ENCODE measurements at places on chromosomes 6 and 20.

DNA sequence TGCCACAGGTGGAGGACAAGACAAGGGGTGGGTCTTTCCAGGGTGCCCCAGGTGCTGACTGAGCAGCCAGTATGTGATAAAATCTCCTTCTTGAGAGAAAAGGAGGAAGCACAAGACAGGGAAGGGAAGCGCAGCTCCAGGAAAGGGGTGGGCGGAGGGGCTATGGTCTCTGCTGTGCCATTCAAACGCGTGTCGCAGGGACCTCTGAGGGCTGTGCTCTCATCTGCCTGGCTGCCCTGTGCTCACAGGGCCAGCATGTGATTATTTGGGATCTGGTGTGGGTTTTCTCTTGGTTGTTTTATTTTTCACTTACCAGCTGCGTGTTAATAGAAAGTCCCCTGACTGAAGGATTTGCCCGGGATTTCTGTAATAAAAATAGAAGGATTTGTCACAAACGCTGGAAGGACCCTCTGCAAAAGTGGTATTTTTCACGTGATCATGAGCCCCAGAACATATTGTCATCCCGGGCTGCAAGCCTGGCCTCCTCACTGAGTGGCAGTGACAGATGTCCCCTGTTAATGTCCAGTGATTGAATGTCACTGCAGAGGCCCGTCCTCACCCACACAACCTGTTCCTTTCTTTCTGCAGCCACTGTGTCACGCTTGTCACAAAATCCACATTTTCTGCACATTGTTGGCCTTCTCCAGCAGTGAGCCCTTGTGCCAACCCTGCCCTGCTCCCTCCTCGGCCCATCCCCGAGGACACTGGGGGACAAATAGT is 35.0 kb upstream of the VSX1 start:
- no peak for DNase-seq

DNA sequence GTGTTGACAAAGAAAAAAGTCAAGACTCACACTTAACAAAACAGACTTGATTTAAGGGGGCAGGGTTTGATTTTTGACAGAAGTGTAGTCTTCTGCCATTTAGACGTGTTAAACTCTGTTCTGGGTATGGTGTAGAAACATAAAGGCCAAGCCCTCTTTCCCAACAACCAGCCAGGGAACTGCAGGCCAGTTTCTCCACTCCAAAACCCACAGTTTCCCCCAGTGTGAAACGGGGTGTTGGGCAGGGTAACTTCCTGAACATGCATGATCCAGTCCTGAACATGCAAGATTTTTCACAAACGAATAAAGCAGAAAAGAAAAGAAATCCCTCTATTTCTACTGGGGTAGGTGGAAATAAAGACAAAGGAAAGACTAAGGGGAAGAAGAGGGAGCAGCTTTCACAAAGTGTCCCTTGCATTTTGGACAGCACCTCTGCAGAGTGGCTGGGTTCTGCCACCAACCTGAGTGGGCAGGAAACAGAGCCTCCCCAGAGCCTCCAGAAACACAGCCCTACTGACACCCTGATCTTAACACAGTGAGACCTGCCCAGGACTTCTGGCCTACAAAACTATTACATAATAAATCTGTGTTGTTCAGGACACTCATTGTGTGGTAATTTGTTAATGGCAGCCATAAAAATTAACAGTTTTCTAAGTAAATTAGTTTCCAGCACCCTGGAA is 7.5 kb downstream of the APMAP start:
- DNase-seq, result no peak

DNA sequence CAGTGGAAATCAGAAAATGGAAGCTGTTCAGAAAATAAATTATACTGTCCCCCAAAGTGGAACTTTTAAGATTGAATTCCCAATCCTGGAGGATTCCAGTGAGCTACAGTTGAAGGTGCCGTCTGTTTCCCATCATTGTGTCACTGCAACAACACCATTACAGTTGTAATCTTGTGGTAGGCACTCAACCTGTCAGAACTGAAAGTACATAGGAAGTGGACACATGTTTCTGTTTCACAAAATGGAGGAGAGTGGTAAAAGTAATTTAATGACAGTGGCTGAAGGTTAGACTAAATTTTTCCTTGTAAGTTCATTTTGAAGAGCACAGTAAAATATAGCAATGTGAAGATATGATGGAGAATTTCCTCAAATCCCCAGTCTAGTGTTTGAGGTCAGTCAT is 70.0 kb downstream of the CD109 start:
- DNase-seq, result no peak

DNA sequence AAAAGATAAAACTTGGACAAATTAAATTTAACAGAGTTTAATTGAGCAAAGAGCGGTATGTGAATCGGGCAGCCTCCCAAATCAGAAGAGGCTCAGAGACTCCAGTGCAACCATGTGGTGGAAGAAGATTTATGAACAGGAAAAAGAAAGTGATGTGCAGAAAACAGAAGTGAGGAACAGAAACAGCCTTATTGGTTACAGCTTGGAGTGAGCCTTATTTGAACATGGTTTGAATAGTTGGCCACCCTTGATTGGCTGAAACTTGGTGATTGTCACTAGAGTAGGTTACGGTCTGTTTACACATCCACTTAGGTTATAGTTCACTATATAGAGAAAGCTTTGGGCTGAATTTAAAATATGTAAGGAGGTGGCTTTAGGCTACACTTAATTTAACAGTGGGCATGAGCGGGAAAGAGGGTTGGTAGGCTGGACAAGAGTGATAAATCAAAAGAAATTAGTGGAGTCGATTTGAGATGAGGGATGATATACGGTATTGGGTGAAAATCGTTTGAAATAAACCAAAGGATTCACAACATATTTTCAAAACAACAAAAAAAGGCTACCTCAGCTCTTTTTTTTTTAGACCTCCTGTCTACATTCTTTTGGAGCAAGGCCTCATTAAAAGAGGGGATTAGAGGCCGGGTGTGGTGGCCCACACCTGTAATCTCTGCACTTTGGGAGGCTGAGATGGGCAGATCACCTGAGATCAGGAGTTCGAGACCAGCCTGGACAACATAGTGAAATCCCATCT is 84.3 kb upstream of the PREP start:
- DNase-seq, result no peak

- DNase-seq, result no peak
These were observed 21.8 kb upstream of the RAB23 start for GRCh38 chr6:57243954-57244353.

- no peak for DNase-seq
These were observed 4.8 kb downstream of the NEDD9 start for GRCh38 chr6:11227698-11228097.

DNA sequence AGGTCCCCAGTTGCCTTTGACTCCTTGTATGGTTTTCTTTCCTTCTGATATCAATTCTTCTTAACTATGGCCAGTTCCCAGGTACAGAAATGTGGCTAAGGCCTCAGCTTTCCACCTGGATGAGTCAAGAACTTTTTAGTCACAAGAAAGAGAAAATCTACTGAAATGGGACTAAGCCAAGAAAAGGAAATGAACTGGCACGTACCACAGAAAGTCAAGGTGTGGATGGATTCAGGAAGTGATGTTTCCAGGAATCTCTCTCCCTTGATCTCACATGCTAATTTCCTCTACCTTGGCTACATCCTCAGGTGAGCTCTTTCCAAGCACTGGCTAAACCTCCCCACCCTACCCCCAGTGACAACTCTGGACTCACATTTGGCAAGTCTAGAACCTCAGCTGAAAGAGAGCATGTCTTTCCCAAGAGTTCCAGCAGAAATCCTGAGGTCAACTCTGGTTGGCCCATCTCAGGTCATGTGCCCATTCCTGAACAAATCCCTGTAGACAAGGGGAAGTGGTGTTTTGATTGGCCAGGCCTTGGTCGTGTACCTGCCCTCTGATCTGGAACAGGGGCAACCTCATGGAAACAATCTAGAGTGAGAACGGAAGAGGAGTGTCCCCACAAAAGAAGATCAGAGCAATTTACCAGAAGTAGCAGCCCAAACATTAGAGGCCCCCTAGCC is 205.3 kb downstream of the NFATC2 start:
- no peak for DNase-seq

DNA sequence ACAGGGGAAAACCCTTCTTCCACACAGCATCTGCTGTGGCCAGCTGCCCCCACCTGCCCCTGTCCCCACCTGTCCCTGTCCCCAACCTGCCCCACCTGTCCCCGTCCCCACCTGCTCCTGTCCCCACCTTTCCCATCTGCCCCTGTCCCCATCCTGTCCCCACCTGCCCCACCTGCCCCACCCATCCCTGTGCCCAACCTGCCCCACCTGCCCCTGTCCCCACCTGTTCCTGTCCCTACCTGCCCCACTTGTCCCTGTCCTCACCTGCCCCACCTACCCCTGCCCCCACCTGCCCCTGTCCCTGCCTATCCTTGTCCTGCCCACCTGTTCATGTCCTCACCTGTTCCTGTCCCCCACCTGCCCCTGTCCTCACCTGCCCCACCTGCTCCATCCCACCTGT is 6.4 kb upstream of the MYT1 start:
- no peak for DNase-seq

GRCh38 chr6:40928307-40928706 is 110.7 kb downstream of the UNC5CL start:
- DNase-seq, result no peak

GRCh38 chr6:150622941-150623874 is 23.5 kb downstream of the PLEKHG1 start:
- no peak for DNase-seq

DNA sequence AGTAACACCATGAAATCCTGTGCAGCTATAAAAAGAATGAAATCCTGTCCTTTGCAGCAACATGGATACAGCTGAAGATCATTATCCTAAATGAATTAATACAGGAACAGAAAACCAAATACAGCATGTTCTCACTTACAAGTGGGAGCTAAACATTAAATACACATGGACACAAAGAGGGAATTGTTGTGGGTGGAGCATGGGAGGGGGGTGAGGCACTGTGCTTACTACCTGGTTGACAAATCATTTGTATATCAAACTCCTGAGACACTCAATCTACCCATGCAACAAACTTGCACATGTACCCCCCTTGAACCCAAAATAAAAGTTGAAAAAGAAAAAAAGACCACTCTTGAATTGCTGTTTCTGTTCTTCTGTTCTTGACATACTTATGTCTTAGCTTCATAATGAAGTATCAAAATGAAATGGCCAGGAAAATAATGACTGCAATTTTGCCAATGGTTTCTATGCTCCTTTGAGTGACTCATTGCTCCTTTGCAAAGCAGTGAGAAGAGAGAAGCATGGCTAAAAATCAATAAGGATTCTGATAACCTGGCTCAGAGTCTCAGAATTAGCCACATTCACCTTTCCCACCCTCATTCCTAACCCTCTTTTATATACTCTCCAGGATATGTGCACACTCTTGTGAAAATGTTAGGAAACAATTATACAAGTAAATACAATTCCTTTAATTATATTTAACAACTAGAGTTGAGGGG is 71.0 kb downstream of the CYP39A1 start:
- DNase-seq, result no peak

GRCh38 chr6:132746048-132746447 is 11.7 kb downstream of the VNN2 start:
- no peak for DNase-seq

DNA sequence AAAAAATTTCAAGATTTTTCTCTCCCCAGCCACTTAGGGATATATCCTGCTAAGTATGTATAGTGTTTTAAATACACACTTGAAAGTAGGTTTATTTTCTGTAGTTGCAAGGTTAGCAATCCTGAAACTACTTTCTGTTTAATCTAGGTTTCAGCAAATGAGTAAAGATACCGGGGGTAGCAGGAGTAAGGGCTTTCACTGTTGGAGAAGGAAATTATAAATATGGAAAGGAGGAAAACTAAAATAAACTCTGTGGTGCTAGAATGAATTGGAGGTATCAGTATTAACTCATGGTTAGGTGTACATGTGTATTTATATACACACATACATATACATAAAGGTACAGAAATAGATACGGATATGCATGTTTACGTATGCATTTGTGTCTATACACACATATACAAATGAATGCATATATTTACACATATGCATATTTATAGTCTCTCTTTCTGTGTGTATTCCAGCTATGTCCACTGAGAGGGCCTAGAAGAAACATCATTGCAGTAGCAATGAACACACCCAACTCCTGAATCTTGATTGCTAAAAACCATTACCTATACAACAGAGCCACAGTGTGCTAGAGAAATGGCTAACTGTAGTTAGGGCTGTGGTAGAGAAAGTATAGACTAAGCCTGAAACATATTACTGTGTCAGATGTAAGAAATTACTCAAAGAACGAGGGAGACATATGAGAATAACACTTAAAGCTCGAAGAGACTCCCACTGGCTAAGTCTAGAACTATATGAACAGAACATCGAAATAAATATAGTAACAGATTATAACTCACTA is 95.9 kb upstream of the EMILIN3 start:
- no peak for DNase-seq

- no peak for DNase-seq
These were observed 545.8 kb upstream of the CITED2 start for GRCh38 chr6:139920027-139920775.

GRCh38 chr6:26388441-26388840 is 5.5 kb downstream of the BTN2A2 start:
- DNase-seq, result no peak

DNA sequence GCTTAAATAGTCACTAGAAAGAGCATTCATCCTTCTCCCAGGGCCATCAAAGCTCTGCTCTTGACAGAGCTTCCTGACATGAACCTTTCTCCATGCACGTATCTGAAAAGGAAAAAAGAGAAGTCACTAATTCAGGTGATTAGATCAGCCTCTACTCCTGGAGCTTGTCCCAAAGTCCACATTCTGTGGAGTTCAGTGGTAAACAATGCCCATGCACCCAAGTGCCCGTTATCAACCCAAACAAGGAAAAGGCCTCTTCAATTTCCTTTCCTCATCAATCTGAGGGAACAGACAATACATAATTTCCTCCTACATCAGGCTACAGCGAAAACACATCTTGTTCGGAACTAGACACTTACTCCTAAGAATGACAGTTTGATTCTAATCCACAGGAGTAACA is 129.2 kb upstream of the PCSK2 start:
- DNase-seq, result no peak

GRCh38 chr20:56469077-56469449 is 636 bp downstream of the RTF2 start:
- DNase-seq, result no peak

DNA sequence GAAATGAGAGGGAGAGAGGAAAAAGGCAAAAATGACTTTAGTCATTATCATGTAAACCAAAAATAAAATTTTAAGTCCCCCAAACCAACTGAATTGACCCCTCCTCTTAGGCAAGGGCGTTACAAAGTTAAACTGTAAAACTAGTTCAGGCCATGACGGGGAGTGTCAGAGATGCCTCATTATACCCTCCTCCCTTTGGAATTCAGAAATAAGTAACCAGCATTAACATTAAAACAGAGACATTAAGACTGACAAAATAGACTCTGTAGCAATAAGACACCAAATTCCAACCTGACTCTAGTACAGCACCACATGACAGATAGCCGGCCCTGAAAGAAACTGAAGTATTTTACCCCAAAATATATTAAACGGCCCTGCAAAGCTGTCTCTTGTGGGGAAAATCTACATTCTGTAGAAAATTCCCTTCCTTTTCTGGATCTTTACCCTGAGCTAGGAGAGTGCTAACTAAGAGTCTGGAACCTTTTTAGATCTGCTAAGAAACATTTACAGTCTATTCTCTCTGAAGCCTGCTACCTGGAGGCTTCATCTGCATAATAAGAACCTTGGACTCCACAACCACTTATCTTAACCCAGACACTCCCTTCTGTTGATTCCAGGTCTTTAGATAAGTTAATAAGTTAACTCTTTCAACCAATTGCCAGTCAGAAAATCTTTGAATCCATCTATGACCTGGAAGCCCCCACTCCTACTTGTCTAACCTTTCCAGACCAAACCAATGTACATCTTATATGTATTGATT is 150.7 kb downstream of the PKHD1 start:
- no peak for DNase-seq
